A549 treated with GW870086 at 1 μM for 4 hours (cell line): ENCODE measurements at places on chromosomes 5 and 9. TPM values are rescaled to one million over a fixed set of nuclear protein-coding genes. Genes with fewer than 3 reads are reported as not detected.

The LARP1 gene
- 107 to 141 TPM (median 131 TPM) in 5 replicates for total RNA-seq

The WDR31 gene
- 0.69 to 1.4 TPM (median 1.2 TPM) in 5 replicates for total RNA-seq

The SLC25A2 gene
- total RNA-seq, result not detected in 5 replicates

The NAIP gene
- total RNA-seq, result 0.18 to 0.70 TPM (median 0.48 TPM) in 5 replicates

The IL13 gene
- 0.12 TPM in 1 of 5 replicates, not detected in the others for total RNA-seq

The PAEP gene
- total RNA-seq, result 0.41 to 0.47 TPM (median 0.45 TPM) in 4 of 5 replicates, not detected in the other

The CER1 gene
- total RNA-seq, result not detected in 5 replicates

The FCN2 gene
- not detected in 5 replicates for total RNA-seq
